ENCODE measurements at places on chromosomes 2 and 18.

DNA sequence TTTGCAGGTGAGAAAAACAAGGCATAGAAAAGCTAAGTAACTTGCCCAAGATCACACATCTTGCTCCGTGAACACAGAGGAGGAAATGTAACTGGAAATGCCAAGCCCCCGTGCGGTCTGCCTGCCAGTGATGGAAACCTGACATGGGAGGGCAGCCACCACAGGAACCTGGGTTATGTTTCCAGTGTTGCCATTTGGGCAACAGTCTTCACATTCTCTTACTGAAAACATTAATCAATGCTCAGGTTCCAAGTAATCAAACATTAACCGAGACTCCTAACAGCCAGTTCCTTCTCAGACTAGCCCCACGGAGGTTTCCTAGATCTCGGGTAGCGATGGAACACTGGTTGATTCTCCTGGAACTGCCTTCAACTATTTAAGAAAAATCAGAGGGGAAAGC is 2.5 kb downstream of the TGFA start:
- no peak for DNase-seq

- no peak for DNase-seq
These were observed 462.6 kb downstream of the SLC4A3 start for GRCh38 chr2:220090050-220090449.

- DNase-seq = no peak
These were observed 38.8 kb downstream of the PRKCE start for GRCh38 chr2:45690231-45690630.

- peak; percentile 69 for DNase-seq
These were observed 38.1 kb upstream of the STAT1 start for GRCh38 chr2:191051825-191052778.

- no peak for DNase-seq
These were observed 457.2 kb upstream of the MEX3C start for GRCh38 chr18:51654488-51655326.

DNA sequence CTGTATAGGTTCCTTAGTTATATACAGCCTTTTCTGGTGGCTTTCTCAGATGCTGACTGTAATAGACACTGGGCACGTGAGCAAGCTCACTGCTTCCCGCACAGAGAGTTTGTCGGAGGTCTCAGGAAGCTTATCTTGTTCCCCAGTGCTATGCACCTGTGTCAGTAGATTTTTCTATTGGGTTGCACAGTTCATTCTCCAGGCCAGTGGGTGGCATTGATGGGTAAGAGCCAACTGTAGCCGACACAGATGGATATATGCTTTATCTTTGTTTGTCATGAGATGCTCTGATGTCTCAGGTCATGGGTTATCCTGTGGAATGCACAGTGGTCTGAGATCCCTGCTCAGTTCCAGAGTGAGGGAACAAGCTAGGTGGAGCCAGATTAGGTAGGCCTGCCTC is 293.0 kb downstream of the GRB14 start:
- DNase-seq = no peak

DNA sequence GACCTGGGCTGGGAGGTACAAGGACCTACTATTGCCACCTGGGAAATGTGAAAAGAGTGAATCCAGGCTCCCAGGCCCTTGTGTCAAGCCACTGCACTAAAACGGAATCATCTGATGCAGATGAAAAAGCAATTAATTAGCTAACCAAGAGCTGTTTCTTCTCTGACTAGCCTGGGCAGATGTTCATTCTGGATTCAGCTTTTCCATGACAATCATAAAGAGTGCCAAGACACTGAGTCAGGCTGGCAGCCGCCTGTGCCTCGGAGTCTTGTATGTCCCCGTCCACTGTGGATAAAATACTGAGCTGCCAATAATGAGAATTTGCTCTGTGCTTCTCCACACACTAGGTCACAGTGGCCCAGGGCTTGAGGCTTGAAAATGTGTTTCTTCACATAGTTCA is 21.7 kb upstream of the LCLAT1 start:
- DNase-seq = no peak

DNA sequence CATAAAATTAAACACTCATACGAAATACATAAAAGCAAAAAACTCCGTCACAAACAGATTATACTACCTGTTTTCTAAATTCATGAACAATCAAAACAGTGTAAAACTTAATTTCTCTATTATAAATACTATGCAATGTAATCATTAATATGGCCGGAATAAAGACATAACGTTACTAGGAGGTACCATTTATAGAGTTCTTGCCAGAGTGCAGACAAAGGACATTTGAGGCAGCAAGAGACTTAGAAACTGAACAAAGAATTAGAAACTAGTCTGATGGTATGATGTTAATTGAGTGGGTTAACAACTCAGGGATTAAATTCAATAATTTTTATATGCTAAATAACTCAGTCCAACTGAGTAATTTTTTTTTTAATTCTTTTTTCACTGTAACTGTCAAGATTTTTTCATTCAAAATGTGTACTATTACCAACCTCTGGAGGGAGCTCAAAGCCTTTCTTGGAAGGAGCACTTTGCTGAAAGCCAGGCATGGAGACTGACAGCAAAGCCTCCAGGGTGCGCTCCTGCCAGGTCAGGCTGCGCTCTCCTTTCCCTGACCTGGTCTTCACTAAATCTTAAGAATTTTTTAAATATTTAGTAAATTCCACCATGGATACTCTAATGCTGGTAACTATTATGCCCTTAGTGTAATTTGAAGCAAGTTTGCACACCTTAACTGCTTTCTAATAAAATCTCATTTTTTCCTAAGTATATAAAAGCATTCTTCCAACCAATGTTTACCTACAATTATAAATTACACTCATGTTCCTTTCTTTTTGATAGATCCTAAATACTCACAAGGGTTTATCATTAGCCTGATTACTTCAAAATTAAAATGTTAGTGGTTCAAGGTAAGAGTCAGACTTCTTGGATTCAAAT is 34.1 kb downstream of the WDR35 start:
- peak; percentile 68 for DNase-seq

DNA sequence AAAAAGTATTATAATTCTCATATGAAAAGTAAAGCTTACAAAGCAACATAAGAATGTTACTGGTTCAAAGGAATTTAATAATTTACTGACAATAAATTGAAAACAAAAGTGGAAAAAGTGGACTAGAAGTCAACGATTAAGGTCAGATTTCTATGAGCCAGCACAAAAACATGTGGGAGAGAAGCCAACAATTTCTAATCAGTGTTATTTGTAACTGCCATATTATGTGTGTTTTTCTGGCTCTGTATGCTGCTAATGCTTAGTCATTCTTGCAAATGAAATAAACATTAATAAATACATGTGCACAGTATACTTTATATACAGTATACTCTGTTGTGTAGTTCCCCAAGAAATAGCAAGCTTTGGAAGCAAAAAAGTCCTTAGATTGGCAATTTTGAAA is 301.3 kb upstream of the RGPD4 start:
- DNase-seq = no peak

GRCh38 chr2:44535376-44535775 is 173.6 kb downstream of the CAMKMT start:
- no peak for DNase-seq

DNA sequence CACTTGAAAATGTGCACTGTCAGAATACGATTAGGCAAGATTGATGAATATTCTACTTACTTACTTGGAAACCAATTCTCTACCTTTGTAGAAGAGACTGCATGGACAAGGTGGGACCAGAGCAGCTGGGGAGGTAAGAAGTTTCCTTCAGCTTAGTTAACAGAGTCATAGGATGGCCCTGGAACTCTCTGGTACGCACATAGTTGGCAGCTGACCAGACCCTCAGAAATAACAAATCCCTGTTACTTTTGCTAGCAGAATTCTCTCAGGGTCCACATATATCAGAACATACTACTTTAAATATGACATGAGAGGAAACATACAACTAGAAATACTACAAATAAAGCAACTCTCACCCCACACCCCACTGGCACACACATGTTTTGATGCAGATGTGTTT is 24.8 kb upstream of the STAT1 start:
- DNase-seq = no peak

DNA sequence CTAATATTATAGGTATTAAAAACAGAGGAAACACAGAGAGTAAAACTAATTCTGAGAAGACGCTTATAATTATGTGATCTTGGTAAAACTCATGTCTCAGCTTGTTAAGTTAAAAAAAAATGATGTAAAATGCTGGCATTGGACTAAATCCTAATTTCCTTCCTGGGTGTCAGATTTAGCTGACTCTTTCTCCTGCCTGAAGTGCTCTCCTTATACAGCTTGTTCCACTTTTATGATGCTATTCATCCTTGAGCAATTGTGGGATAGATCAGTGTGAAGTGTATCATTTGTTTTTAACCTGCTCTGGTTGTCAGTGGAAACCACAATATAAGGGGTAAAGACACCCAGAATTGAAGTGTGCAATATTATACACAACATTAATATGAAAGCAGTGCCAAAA is 84.9 kb downstream of the EFEMP1 start:
- DNase-seq = no peak

GRCh38 chr2:96906729-96907114 is 36.8 kb upstream of the SEMA4C start:
- no peak for DNase-seq

DNA sequence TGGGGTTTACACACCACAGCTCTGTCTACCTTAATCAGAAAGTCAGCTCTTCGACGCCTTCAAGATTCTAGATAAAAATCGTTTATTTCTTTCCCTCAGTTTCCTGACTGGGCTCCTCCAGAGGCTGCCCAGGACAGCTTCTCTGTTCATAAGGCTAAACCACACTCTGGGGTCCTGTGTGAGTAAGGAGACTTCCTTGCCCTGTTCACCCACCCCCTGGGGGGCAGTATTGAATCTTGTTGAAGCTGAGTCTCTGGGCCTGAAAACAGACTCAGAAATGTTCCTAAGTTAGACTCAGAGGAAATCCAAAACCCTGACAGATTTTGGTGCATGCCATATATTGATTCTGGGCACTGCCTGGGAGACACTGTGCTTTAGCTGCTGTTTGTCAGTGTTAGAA is 43.0 kb downstream of the G6PC2 start:
- no peak for DNase-seq

- DNase-seq = peak; percentile 85
These were observed 271.3 kb upstream of the STON1 start for GRCh38 chr2:48258481-48259149.

GRCh38 chr2:45121236-45121927 is 112.1 kb upstream of the SIX2 start:
- no peak for DNase-seq

GRCh38 chr2:191376981-191377629 is 131.9 kb downstream of the MYO1B start:
- peak; percentile 50 for DNase-seq

- DNase-seq = no peak
These were observed 70.5 kb downstream of the PIK3C3 start for GRCh38 chr18:42025491-42025890.

- no peak for DNase-seq
These were observed 28.4 kb downstream of the TMEM177 start for GRCh38 chr2:119707117-119708087.

GRCh38 chr18:34117319-34117718 is 107.4 kb downstream of the NOL4 start:
- DNase-seq = no peak

- DNase-seq = no peak
These were observed 2.2 kb upstream of the SSB start for GRCh38 chr2:169796441-169796840.

DNA sequence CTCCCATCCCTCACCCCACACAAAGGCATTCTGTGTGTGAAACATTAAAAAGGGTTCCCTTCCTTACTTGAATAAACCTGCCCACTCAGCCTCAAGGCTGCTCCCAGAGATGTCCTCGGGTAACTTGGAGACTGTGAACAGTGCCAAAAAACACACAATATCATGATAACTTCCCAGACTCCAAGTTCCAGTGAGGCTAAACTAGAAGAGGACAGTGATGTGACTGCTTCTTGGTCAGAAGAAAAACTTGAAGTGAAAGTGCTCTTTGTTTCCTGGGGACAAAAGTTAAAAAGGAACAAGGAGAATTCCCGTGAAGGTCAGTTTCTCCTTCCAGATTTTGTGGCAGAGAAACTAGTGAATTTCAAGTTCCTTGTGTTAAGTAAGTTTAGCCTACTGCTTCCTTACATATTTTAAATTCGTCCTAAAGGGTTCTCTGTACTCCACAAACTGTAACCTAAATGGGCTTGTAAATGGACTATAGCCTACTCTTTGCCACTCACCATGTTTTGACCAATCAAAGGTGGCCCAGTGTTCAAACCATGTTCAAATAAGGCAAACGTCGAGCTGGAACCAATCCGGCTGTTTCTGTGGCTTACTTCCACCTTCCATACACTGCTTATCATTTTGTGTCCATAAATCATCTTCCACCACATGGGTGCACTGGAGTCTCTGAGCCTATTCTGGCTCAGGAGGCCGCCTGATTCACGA is 20.4 kb downstream of the TPRKB start:
- DNase-seq = no peak

GRCh38 chr18:8661754-8662559 is 43.4 kb upstream of the MTCL1 start:
- DNase-seq = no peak

GRCh38 chr2:48257456-48257855 is 272.5 kb upstream of the STON1 start:
- DNase-seq = no peak

DNA sequence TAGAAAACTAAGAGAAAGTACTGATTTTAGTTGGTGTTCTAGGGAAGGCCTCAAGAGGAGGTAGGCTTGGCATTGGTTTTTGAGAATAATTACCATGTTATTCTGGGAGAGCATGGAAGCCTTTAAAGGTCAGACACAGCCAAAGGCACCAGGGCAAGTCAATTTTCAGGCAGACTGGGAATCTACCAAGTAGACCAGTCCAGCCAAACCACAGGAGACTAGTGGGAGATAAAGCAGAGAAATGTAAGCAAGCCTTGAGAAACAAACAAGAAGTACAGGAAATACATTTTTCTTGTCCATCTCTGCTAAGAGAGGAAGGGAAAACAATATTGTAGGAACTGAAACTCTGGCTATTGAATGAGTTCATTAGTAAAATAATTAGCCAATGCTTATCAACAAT is 5.5 kb upstream of the CCDC68 start:
- DNase-seq = no peak

- no peak for DNase-seq
These were observed 494.9 kb upstream of the LRATD1 start for GRCh38 chr2:14137643-14138042.

GRCh38 chr2:145402706-145403277 is 882.9 kb upstream of the ZEB2 start:
- no peak for DNase-seq

DNA sequence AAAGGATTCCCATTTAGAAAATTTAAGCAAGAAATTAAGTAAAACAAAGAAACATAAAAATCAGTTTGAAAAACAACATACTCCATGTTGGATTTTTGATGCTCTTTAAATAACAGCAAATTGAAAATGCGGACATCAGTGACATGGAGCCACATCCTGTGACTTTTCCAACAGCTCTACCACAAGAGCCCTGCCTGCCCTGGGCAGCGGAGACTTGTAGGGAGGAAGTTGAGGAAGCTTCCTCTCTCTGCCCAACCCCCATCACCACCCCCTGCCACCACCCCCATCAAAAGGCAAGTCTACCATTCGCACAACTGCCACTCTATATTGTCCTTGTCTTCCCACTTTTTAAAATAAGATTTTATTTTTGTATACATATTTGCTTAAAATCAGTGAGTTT is 32.8 kb upstream of the DAPL1 start:
- peak; percentile 5 for DNase-seq

DNA sequence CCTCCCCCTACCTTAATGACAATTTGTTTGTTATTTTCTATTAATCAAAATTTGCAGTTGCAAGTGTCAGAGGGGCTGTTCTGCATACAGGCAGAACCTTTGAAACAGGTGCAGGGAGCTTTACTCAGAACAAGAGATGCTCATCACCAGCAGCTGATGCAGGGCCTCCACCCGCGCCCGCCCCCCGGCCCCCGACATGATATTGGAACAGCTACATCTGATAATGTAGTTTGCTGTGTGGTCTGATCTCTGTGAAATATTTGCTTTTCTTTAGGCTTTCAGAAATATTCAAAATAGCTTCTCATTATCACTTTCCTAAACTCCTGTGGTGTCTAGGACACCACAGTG is 130.0 kb downstream of the PRKCE start:
- DNase-seq = no peak
